ENCODE measurements at places on chromosomes 3 and 15.

GRCh38 chr3:176867681-176868663 lies 329.3 kb downstream of the TBL1XR1 start:
- no peak for DNase-seq

DNA sequence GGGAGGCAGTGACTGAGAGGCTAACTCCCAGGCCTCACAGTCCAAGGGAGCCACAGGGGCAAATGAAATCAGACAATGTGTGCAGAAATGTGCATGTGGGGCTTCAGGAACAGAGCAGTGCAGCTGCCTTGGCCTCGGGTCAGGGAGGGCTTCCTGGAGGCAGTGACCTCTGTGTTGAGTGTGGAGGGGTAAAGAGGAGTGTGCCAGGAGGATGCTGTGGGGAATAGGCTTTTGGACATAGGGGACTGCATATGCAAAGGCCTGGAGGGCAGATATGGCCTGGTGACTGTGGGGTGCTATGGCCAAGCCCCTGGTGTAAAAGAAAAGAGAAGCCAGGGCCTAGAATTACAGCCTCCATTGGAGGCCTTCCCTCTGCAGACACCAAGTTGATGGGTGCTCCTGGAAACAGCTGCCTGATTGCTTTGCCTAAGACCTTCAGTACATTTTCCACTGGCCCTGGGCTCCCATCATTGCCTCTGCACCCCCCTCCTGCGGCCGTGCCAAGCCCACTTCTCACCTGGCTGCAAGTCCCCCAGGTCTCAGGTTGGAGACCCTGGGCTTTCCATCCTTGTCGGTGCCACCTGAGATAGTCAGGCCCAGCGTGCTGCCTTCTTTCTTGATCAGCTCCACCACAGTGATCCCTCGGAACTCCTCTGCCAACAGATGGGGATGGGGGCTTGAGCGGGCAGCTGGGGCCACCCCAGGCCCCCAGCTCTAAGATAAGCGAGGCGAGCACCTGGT lies 15.1 kb downstream of the GRIP2 start:
- no peak for DNase-seq

DNA sequence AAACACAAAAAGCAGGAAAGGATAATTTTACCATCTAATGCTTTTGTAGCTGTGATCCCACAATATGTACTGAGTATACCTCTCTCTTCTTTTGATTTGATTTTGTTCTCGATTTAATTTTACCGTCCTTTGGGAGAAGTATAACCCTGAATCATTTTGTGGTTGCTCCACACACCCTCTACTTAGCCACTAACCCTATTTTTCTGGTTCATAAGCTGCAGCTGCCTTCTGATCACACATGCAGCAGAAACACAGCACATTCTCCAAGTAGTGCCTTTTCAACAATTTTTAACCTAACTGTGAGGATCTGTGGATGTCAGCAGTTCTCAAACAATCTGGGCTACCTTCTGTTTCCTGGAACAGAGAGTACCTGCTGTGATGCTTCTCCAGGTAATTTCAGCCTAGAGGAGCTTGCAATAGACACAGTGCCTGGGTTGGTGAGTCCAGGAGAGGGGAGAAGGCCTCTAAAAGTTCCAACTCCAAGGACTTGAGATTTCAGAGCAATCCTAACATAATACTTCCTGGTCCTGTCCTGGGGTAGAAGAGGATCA lies 40.3 kb downstream of the HGD start:
- DNase-seq = no peak

GRCh38 chr3:170953736-170954135 lies 45.3 kb upstream of the EIF5A2 start:
- no peak for DNase-seq

- DNase-seq = no peak
These were observed 20.1 kb downstream of the PRR23A start for GRCh38 chr3:138985932-138986331.

DNA sequence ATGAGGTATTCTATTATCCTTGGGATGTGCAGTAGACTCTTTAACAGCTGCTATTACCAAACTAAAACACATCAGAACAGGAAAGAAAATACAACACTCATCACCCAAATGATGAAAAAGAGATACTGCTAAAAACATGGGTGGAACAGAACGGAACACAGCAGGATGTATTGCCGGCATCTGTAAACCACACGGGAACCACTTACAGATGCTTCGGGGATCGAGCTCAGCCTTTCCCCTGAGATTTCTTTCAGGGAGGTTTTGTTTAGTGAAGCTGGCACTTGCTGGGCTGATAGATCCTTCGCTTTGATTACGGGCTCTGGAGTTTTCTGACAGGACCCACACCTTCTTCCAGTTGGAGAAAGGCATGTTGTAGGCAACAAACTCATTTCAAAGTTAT lies 182.3 kb upstream of the FAM3D start:
- peak; percentile 6 for DNase-seq

- DNase-seq = peak; percentile 68
These were observed 470.4 kb upstream of the ROBO1 start for GRCh38 chr3:80238152-80238551.

- DNase-seq = no peak
These were observed 492.7 kb downstream of the NTRK3 start for GRCh38 chr15:87763837-87764236.

GRCh38 chr3:42638339-42638842 lies 15.1 kb upstream of the ZBTB47 start:
- DNase-seq = no peak

DNA sequence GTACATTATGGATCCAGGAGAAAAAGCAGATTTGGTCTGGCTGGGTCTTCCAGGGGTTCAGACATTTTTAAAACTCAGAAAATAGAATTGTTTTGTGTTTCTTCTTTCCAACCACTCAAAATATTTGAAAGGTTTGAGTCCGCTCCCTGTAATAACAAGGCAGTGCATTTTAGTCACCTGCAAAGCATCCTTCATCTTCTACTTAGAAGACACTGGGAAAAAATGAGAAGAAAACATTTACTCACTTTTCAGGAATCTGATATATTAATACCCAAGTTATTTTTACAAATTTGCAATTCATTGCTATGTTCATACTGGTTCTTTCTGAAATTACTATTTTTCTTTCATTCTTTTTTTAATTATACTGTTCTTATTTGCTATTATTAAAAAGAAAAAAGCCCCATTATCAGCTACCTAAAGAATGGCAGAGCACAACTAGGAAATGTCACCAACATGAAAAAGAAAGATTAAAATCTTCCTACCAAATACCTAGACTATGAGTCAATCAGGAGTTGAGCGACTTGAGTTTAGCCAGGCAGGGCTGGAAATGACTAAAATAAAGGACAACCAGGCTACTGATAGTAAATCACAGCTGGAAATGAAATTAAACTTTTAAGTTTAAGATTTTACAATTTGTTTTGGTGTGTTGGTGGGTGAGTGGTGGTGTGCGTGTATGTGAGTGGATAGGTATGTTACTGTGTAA lies 280.3 kb upstream of the THBS1 start:
- DNase-seq = peak; percentile 78

GRCh38 chr3:31314258-31314657 lies 218.5 kb upstream of the STT3B start:
- no peak for DNase-seq

- peak; percentile 52 for DNase-seq
These were observed 533.1 kb upstream of the CBLB start for GRCh38 chr3:106401666-106402490.

- DNase-seq = no peak
These were observed 70.7 kb downstream of the SLCO3A1 start for GRCh38 chr15:91924183-91924582.

- no peak for DNase-seq
These were observed 76.0 kb upstream of the LIMD1 start for GRCh38 chr3:45518376-45519135.

DNA sequence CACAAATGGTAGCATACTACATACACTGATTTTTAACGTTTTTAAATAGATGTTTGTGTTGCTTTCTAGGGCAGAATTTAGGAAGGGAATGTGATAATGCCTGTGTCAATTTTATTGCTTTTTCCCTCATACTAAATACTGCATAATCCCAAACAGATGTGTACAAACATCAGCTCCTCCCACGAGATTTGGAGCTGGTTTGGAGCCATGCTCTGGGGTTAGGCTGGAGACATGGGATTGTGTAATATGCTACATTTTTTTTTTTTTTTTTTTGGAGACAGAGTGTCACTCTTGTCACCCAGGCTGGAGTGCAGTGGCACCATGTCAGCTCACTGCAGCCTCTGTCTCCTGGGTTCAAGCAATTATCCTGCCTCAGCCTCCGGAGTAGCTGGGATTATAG lies 80.1 kb downstream of the EBLN2 start:
- peak; percentile 32 for DNase-seq

DNA sequence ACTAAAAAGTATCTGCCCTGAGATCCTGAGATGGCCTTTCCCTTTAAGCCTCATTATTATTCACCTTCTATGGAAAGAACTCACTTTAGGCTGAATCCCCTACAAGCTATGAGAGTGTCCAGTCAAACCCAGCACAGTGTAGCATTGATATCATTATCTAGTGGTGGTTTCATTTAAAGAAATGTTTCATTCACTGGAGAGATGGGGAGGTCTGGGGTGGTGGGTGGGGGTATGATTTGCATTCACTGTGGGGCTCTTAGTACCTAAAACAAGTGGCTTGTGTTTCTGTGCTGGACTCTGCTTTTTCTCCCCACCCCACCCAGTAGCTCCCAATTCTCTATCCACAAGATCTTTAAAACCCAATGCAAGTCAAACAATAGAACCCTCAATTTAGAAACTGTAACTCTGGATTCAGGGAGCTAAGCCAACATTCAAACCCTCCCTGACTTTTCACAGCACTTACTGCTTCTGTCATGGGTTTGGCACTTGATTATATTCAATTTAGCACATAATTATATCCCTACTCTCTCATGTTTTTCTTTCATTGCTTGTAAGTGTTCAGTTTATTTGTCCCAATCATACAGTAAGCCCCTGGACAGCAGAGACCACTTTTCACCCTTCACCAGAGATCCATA lies 310.5 kb upstream of the THBS1 start:
- DNase-seq = peak; percentile 55

GRCh38 chr3:126358038-126358815 lies 1.0 kb upstream of the KLF15 start:
- no peak for DNase-seq

GRCh38 chr3:112043621-112044201 lies 9.2 kb downstream of the TMPRSS7 start:
- DNase-seq = peak; percentile 76

GRCh38 chr3:155890671-155891190 lies 20.3 kb downstream of the GMPS start:
- DNase-seq = peak; percentile 27

- DNase-seq = peak; percentile 41
These were observed at the start of gene LINGO1 for GRCh38 chr15:77632534-77633133. LINGO1 (minus strand) TSS chr15:77632912; CDS start chr15:77632315, 597 bp downstream.

DNA sequence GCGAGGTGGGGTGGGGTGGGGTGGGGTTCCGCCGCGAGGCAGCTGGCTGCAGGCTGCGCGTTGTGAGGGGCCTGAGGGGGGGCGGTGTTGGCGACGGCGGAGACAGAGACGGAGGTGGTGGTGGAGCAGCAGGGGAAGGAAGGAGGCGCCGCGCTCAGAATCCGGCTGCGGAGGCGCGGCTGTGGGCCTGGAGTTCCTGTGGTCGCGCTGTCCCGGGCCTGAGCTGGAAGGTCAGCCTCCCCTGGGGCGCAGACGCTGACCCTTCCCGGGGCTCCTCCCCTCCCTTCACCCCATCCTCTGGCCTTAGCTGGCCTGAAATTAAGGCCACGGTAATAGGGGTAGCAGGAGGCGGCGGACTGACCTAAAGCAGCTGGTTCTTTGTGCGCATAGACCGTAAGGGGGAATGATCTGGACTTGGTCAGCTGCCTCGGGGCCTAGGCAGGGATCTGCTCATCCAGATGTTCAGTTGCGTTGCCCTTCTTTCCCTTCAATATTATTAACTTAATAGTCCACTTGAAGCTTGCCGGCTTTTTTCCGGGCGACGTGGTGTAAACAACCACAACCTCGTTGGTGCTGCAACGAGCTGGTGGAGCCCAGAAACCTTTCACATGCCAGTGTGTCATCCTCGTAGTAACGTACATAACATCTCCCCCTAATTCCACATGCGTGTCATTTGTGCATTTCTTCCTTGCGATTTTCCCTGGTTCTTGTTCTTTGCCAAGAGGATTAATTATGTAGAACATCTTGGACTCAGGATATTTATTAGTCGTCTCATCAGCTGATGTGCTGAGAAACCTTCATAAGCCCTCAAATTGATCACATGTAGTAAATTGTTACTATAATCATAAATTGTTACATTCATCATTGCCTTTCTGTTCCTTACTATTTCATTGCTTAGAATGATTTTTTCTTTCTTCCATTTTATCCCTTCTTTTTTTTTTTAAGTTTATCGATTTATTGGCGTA lies 626 bp downstream of the SEC62 start:
- DNase-seq = peak; percentile 25

DNA sequence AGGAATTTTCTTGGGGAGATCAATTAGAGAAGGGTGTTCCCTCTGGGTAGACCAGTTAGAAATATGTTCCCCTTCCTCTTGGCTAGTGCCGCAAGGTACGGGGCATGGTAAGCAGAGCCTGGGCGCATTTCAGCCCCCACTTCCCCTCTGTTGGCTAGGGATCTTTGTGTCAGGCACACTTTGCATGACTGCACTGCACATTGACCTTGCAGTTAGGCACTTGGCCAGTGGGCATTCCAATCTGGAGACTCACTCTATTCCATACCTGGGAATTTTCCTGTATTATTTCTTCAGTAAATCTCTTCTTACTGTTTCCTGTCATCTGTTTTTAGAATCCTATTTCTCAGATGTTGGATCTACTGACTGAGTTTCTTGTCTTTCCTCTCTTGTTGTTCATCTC lies 30.0 kb upstream of the CACNA1D start:
- DNase-seq = no peak

DNA sequence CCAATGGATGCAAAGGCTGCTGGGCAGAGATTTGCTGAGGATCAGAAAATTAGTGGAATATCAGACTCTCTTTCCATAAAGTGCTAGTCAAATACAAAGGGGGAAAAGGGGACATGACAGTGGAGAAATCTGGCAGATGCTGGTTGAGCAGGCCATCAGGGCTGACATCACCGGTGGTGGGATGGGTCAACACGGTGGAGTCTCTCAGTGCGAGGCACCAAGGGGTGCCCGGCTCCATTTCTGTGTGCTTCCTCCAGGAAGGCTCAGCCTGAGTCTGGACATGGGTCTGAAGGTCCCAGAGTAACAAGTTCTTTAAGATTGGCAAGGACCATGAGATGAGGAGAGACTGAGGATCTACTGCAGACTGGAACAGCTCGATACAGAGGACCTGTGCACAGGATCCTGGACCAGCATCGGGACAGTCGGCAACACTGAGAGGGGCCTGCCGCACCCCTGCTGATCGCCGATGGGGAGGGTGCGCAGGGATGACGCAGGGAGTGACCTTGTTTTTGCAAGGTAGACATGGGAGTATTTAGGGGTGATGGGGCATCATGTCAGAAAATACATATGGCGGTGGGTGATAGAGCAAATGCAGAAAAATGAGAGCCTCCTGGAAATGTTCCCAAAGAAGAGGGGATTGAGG lies 92.7 kb downstream of the SEC22A start:
- no peak for DNase-seq

- no peak for DNase-seq
These were observed 39.7 kb upstream of the RNU6-1 start for GRCh38 chr15:67879440-67880129.

DNA sequence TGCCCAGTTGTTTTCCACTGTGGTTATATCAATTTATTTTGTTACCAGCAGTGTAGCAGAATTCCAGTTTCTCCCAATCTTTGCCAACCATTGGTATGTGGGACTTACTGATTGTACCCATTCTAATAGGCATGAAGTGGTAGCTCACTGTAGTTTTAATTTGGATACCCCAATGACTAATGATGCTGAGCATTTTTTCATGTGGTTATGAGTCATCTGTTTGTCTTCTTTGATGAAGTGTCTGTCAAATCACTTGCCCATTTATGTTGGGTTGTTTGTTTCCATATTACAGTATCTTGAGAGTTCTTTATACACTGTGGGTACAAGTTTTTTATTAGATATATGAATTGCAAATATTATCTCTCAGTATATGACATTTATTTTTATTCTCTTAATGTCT lies 644.3 kb downstream of the NR2F2 start:
- no peak for DNase-seq

Measured in fibroblast of skin of scalp (primary cell).